Erythroblast (primary cell): ENCODE measurements at places on chromosomes 1 and 21.

GRCh38 chr1:218683242-218683641, 338.1 kb downstream of the TGFB2 start:
- no peak for DNase-seq

DNA sequence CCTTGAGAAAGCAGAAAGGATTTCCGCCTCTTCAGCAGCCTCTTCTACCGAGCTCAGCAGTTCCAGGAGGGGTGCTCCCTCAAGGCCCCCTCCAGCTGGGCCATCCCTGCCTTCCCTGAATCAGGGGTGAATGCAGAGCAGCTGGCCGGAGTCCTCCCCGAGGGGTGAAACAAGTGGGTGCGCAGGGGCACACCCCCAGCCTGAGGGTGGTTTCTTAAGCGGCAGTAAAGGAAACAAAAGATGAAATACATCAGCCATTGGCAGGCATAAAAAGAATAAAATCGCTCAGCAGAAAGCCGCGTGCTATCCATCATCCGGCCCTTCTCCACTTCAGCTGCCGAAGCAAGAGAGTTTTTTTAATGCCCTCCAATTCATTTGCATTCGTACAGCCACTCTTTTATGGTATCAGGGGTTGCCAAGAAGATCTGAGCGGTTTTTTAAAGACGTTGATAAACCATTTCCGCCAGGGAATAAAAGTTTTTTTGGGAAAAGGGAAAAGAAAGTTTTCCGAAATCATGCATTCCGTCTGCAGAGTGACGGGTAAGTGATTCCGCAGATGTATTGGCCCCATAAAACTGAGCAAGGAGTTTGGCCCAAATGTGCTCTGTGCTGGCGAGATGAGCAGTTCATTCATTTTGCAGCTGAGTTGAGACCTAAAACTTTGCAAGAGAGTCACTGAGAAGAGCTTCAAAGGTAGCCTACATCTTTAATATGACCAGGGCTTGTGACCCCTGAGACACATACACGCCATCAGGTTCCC, 73.7 kb upstream of the ZC3H12A start:
- DNase-seq, result no peak

GRCh38 chr1:179447489-179447888, 81.7 kb downstream of the AXDND1 start:
- DNase-seq, result peak; percentile 10

DNA sequence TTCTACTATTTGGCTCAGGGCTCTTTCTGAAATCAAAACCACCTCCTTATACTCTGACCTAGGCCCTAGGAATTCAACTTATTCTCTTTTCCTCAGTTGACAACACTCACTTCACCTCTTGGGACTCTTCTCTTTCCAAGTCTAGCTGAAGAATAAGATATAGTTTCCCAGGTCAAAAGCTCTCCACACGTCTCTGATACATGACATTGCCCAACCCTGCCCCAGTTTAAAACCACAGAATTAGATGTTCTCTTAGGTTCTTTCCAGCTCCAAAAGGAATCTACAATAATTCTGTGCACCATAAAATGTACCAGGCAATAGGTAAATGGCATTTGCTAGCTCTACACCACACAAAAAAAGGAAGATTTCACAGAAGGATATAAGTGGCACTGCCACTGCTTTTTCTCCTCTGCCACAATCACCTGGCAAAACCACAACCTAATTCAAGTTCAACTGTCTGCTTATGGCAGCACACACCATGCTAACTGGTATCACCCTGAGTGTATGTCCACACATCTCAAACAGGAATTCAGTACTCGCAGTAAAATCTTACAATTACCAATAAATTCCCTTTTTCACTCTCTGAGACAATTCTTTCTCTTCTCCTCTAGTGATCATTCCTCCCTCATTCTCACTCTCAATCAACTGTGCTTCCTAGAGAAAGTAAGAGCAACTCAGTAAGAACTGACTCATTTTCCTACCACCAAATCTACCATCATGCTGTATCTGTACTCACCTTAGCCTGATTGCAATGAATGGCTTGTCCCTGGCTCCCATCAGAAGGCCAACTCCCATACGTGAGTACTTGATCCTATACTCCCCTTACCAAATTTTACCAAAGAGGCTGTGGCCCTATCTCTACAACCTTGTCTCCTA, 27.3 kb downstream of the ZBTB8OS start:
- DNase-seq, result no peak

- DNase-seq, result no peak
Measured at GRCh38 chr1:38117444-38117887, 70.9 kb upstream of the POU3F1 start.

DNA sequence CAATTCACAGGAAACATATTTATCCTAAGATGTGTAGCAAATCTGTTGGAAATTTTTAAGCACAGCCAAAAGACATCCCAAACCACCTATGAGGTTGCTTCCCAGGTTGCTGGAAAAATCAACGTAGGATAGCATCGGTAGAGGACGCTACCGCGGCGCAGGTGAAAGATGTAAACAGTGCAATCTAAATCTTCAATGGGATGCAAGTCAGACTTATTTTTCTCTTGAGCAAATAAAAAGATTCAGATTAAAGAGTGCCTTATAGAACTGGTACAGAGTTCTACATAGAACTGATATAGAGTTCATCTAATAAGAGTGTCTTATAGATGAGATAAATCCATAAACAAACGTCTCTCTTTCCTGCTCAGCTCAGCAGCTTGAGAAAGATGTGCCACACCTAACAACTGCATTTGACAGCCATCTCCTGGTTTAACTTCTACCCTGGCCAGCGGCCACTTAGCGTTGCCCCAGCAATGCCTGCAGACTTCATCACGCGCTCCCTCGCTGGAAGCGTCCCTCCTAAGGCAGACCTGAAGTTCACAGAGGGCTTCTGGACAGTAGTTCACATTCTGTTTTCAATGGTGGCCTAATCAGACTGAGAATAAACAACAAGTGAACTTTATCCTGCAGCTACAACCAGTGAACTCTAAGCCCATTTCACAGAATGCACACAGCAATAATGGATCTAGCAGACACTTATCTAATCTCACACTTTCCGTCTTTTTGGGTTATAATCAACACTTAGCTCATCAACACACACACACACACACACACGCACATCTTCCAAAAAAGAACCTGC, 164.5 kb downstream of the TOMM20 start:
- peak; percentile 26 for DNase-seq

- no peak for DNase-seq
Measured at GRCh38 chr1:91697416-91697815, 188.5 kb downstream of the TGFBR3 start.

GRCh38 chr21:15809818-15810217, 80.0 kb downstream of the USP25 start:
- no peak for DNase-seq
